CD4-positive, alpha-beta T cell treated with Interleukin-21 for 1 hour (primary cell): ENCODE measurements at places on chromosomes 2 and 18.

GRCh38 chr2:39991298-39991697, 212.2 kb upstream of the THUMPD2 start:
- DNase-seq, result no peak

GRCh38 chr2:149585166-149585885, 2.2 kb downstream of the MMADHC start:
- no peak for DNase-seq

DNA sequence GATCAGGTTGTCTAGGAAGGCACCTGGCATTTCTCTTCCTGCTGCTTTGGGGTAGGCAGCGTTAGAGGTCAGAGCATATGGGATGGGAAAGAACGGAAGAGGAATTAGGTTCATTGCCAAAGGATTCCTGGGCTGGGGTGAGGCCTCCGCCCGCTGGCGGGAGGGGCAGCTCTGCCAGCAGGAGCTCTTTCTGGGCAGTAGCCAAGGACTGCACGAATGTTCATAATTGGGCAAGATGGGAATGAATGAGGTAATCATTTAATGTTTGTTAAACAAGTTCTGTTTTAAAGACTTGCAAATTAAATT, 253.9 kb downstream of the AGAP1 start:
- DNase-seq, result no peak

DNA sequence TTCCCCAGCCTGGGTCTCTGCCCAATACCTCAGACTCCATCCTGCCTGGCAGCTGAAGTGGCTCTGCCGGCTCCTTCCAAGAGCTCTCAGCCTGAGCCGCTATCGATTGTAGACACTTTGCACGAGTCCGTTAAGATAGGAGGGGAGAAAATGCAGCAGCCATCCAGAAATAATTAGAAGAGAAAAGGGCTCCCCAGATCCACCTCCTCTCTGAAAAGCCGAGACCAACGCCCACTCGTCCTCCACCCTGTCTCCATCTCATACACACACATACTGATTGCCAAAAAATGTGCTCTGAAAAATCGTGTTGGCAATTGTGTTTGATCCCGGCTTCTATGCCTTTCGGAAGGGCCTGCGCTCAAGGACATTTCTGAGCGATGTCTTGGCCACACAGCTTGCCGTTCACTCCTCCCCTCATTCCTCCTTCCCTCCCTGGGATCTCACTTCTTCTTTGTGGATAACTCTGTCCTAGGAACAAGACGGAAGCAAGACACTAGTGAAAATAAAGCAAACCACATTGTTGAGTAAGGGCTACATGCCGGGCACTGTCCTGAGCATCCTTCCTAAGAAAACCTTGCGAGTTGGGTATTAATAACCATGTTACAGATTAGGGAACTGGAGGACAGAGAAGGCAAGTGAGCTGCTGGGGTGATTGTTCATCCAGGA, 372.8 kb upstream of the MYT1L start:
- DNase-seq, result no peak

DNA sequence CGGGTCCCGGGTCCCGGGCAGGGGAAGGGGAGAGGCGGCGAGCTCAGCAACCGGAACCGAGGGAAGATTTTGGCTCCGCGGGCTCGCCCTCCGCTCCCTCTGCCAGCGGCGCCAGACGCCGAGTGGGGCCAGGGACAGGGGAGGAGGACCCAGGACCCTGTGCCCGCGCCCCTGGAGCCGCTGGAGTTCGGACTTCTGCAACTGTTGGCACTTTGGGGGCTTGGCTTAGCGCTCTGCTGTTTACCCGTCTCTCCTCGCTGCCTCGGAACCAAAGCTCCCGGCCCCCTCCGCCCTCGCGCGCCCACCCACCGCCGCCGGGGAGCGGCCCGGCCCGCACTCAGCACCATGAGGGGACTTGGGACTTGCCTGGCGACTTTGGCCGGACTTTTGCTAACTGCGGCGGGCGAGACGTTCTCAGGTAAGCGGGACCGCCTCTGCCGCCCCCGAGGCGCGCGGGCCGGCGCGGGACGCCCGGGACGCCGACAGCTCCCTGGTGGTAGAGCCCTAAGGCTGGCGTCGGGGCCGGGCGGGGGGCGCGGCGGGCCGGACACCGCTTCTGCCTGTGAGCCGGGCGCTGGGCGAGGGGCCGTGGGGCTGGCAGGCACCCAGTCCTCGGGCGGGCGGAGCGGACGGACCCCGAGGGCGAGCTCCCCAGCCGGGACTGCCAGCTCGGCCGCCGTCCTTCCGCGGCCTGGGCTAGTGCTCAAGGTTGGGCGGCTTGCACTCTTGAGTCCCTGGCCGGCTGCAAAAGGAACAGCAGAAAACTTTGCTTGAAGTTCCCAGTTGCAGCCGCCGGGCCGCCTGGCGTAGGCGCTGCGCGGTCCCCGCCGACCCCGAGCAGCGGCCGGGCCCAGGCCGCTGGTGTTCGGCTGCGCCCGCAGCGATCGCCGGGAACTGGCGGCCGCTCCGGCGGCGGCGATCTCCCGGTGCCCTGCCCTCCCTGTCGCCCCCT, 634 bp downstream of the PTPRM start:
- no peak for DNase-seq

- DNase-seq, result no peak
Observed at GRCh38 chr18:55120896-55121295, 161.6 kb upstream of the CCDC68 start.

- DNase-seq, result no peak
Observed at GRCh38 chr18:42178376-42179080, 223.5 kb downstream of the PIK3C3 start.

- DNase-seq, result no peak
Observed at GRCh38 chr2:148300544-148300943, 279.7 kb downstream of the MBD5 start.

GRCh38 chr2:136389809-136390208, 271.9 kb upstream of the CXCR4 start:
- no peak for DNase-seq

DNA sequence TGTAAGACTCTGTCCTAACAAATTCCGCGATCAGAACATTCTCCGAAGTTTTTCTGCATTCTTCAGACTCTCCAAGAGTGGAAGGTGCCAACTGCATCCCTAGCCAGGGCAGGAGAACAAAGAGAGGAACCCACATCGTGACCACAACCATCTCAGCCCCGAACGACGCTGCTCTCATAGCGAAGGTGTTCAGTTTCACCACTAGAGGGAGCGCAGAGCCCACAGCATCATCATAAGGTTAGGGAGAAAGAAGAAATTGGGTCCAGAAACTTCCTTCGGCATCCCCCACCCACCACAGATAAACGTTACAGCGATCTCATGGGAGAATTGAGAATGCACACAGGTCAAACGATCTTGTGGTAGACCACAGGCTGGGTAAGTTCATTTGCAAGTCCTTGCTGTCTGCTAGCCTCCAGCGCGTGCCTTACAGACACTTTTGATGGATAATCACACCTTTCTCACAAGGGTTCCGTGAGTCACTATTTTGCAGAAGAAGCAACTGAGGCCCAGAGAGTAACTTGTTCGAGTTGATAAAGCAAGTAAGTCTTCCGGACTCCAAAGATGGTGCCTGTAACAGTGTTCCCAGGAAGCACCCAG, 53.7 kb upstream of the ARL4C start:
- peak; percentile 68 for DNase-seq
